ENCODE measurements at places on chromosomes 4 and X.

- DNase-seq = no peak
These were observed 437.8 kb downstream of the GRXCR1 start for GRCh38 chr4:43330288-43330687.

DNA sequence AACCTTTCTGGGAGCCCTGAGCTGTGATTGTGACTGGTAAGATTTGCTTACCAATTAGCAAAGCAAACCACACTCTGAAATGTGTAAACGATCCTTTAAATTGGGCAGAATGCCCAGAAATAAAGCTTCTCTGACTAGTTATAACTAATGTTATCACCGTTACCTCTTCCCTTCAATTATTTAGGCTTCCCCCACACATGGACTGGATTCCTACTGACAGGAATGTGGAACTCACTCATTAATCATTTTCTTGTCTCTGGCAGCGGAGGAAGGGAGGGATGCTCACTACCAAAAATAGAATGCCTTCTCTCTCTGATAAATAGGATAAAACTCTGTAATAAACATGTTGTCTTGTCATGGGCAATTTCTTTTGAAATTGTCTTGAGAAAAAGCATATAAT lies 25.3 kb upstream of the NWD2 start:
- no peak for DNase-seq

GRCh38 chrX:12614266-12614665 lies 176.9 kb upstream of the PRPS2 start:
- no peak for DNase-seq

- no peak for DNase-seq
These were observed 134.0 kb downstream of the MGST2 start for GRCh38 chr4:139799615-139800014.
